ENCODE measurements at places on chromosomes 7 and 10.
A peak's percentile ranks its signal among the peaks of the same experiment; 100 is the strongest.

GRCh38 chr10:111247781-111248389 is 171.1 kb downstream of the ADRA2A start:
- no peak for DNase-seq

- DNase-seq: no peak
These were observed 16.3 kb upstream of the SRGN start for GRCh38 chr10:69071610-69072009.

- DNase-seq: no peak
These were observed 16.8 kb upstream of the LRRC72 start for GRCh38 chr7:16509829-16510228.

GRCh38 chr7:156038345-156038744 is 226.1 kb upstream of the SHH start:
- DNase-seq: no peak

DNA sequence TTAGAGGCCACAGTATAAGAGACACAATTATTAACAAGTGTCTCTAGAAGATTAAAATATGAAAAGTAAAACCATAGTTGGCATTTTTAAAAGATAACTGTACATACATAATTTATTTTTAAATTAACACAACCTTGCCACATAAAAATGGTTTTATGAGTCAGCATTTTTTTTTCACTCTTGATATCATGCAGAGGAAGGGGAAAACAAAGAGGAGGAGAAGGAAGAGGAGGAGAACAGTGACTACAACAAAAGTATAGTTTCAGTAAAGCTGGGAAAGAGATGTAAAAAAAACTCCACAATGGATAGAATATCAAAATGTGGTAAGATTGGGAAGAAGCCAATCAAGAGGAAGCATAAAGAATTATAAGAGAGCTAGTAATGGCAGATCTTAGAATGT is 34.0 kb downstream of the CH25H start:
- peak; percentile 19 for DNase-seq

- no peak for DNase-seq
These were observed 130.6 kb upstream of the BTBD16 start for GRCh38 chr10:122140461-122140902.

- DNase-seq: no peak
These were observed 48.6 kb upstream of the MKLN1 start for GRCh38 chr7:131279044-131279443.

- peak; percentile 50 for DNase-seq
These were observed 640 bp downstream of the ANKMY2 start for GRCh38 chr7:16644636-16645592.

GRCh38 chr10:18666810-18667209 is 7.6 kb downstream of the ARL5B start:
- DNase-seq: peak; percentile 77

DNA sequence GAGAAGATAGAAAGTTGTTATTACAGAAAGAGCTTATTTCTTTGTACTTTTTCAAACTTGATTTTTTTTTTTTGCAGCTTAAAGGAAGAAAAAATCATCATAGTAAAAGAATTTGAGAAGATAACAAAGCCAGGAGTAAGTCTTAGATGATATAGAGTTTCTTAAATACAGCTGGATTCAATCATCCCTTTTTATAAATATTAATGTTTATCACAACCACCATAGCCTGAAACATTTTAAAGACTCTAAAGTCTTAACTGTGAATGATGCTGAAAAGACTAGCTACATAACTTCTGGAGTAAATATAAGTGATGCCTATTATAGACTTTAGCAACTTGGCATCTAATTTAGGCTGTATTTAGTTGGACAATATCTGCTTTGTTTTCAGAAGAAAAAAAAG is 54.8 kb upstream of the FGL2 start:
- DNase-seq: no peak

DNA sequence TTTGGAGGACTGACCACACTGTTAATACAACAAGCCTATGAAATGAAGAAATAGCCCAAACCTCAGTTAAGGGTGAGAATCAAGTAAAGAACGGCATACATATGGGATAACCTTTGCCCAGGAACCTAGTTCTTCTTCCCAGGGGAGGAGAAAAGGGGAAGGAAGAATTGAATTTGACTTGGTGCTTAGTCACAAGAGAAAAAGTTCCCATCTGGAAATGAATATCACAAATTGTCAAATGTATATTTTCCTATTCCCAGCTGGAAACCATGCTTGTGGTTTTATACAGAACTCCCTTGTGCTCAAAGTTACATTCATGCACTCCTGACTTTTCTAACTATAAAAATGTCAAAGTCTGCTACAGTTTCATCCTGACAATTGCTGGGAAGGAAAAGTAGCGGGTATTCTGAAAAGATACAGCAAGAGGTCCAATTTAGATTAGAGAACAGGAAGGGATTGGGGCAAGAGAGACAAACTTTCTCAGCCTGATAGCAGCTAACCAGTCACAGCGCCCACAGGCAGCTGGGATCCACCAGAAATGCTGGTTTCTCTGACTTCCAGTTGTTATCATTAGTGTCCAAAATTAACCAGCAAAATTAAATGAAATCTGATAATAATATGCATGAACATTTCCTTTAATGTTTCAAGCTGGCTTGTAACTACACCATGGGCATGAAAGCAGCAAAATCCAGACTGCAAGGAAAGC is 18.6 kb upstream of the GSAP start:
- DNase-seq: peak; percentile 67

- DNase-seq: no peak
These were observed 4.6 kb upstream of the RASSF4 start for GRCh38 chr10:44954962-44955361.

DNA sequence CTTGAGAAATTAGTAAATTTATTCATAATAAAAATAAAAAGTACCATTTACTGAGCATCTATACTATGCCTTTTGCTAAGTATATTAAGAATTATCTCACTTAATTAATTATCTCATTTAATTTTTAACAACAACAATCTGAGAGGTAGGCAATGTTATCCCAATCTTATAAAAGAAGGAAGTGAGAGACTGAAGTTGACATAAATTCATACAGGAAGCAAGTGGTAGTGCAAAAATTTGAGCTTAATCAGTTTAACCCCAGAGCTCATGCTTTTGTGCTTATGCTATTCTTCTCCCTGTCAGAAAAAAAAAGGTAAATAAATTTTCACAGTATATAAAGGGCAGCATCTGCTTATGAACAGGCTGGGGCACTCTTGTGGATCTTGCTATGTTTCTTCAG is 2.7 kb upstream of the LIPF start:
- DNase-seq: no peak

- DNase-seq: peak; percentile 42
These were observed 31.3 kb upstream of the KIAA1217 start for GRCh38 chr10:24177636-24178035.

- no peak for DNase-seq
These were observed 221.5 kb downstream of the BUB3 start for GRCh38 chr10:123375738-123376137.

GRCh38 chr7:156156734-156157408 is 344.6 kb upstream of the SHH start:
- no peak for DNase-seq

GRCh38 chr7:79506481-79506880 is 53.0 kb upstream of the MAGI2 start:
- DNase-seq: peak; percentile 76

DNA sequence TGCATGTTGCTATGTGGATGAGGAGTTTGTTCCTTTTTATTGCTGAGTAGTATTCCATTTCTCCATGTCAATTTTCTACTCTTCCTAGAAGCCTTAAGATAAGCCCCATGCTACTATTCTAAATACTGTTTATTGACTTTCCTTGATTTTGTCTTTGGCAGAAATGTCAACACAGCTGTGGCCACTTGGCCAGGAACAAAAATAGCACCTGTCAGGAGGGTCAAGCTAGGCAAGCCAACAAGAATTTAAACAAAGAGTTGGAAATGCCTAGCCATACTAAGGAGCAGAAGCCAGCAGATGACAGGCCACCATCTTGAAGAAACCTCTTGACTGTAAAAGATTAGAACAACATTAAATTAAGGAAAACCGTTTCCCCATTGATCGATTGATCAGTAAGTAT is 34.7 kb downstream of the JAZF1 start:
- DNase-seq: no peak

GRCh38 chr7:44158096-44158872 is 17.2 kb upstream of the MYL7 start:
- DNase-seq: no peak

GRCh38 chr10:46514431-46514861 is 42.0 kb downstream of the GPRIN2 start:
- DNase-seq: no peak

- peak; percentile 22 for DNase-seq
These were observed 243.5 kb downstream of the ADK start for GRCh38 chr10:74394416-74394969.

- peak; percentile 86 for DNase-seq
These were observed 108.7 kb downstream of the TCF7L2 start for GRCh38 chr10:113058523-113059370.

- no peak for DNase-seq
These were observed 2.0 kb upstream of the FEZF1 start for GRCh38 chr7:122306320-122307227.

DNA sequence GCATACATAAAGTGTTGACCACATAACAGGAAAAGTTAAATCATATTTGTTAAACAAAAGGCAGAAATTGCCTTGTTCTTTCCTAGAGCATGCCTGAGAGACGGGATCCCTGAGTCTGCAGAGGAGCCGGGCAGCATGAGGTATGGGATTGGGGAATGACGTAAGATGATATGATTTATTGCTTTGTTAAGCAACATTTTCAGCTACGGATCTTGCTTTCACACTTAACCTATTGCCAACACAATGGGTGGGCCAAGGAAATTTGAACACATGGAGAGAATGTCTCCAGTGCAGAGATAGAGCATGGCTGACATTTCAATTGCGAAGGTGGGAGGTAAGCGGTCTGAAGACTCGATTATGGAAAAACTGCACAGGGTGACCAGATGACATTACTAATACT is 76.7 kb downstream of the EMX2 start:
- DNase-seq: peak; percentile 78

DNA sequence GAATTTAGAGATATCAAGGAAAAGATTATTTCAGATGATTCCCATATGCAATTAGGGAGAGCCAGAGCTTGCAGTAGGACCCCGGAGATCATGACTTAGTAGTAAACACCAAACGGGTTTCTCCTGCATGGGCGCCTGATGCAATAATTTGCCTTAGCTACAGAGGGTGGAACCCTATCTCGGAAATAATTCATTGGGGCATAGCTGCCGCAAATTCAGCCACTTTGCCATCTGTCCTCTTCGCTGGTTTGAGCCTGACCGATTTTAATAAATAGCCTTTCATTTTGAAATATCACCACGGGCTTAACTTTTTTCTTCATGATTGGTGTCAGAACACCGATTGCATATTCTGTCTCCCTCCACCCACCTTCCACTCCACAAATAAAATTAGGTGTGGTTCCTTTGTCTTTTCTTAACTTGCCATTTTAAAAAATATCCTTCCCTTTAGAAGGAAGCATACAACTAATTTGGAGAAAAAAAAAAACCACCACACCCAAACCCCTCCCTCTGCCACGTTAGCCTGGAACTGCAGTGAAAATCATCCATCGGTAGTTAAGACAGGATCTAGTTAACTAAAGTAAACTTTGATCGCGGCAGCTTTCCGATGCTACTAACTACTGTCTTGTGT is 1.4 kb downstream of the GARS1 start:
- DNase-seq: peak; percentile 59

DNA sequence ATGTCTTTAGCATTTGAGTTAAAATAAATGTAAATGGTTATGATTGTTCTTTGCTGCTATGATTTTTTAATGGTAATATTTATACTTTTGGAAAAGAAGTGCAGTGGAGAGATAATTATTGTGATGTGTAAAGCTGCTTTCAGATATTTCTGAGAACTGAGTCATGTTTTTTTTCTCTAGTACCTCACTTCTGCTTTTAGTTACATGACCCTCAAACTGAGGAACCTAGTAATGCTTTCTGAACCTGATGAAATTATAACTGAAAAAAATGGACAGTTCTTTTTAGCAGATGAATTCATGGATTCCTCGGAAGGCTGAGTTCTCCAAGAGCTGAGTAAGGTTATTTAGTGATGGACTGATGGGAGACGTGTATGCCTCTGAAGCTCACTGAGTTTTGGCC is 167.8 kb downstream of the CDCA7L start:
- DNase-seq: no peak

DNA sequence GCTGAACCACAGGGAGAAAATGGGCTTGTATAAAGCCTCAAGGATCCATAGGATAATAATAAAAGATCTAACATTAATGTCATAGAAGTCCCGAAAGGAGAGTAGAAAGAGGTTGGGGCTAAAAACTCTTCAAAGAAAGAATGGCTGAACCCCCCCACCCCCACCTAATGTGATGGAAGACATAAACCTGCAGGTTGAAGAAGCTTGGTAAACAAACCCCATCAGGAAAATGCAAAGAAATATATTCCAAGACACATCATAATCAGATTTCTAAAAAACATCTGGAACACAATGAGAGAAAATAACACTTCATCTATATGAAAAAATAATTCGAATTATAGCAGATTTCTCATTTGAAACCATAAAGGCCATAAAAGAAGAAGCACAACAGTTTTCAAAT is 105.6 kb upstream of the BAIAP2L1 start:
- no peak for DNase-seq

DNA sequence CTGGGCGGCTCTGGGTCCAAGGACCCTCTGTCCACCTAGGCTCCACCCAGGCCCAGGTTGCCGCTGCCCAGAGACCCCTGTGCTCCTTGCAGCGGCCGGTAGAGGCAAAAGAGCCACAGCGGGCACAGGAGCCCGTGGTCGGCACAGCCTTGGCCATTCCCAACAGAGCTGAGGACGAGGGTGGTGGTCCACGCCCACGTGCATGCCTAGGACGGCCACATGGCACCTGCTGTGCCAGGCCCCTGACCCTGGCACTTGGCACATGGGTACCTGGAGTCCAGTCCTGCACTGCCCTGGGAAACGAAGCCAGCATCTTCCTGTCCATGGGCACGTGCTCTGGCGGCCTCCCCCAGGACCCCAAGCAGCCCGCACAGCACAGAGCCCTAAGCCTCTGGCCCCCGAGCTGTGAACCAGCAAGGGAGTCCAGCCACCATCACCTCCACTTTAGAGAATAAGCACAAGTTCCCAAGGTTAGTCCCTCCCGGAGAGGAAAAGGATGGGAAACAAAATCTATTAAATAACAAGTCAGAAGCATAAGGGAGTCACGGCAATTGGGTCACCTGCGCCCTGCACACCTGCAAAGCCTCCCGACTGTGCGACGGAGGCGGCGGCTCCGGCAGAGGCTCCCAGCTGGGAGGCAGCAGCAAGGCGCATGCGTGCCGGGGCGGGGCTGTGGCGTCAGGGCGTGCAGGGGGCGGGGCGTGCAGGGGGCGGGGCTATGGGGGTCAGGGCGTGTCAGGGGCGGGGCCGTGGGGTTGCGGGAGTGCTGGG is 59.1 kb downstream of the STK32C start:
- DNase-seq: peak; percentile 13

DNA sequence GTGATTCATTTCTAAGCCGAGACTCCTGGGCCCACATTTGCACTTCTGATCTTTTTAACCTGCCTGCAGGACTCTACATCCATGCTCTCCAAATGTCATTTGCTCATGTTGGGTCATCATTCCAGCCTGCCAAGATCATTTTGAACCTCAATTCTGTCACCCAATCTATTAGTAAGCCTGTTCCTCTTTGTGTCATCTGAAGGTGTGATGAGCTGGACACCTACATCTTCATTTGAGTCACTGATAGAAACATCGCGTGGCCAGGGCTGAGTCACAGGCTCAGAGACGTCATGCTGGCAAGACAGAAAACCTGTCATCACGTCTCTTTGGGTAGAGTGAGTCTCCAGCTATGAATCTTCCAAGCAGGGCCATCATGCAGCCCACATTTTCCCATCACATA is 65.3 kb upstream of the SLF2 start:
- DNase-seq: peak; percentile 23

- no peak for DNase-seq
These were observed 51.6 kb upstream of the MPP7 start for GRCh38 chr10:28354511-28354910.

Measured in fibroblast of skin of right quadriceps (primary cell).